Stimulated activated CD8-positive, alpha-beta memory T cell treated with anti-CD3 and anti-CD28 coated beads, Interleukin-7, amount 100 ng/mL, for 48 hours (primary cell): ENCODE measurements at places on chromosomes 4 and X.

GRCh38 chr4:37058826-37059225 is 185.7 kb upstream of the NWD2 start:
- no peak for DNase-seq

DNA sequence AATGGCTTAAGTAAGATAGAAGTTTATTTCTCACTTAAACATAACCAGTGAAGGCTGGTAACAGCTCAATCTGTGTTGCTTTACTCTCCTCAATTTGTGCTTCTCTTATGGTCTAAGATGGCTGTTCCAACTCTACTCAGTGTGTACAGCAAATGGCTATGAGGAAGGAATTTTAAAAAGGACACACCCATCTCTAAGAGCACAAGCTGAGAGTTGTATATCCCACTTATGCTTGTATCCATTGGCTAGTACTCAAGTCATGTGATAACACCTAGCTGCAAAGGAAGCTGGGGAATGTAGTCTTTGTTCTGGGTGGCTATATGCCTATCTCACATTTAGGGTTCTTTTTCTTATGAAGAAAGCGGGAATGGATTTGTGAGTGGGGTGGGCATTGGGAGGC is 63.3 kb downstream of the GPAT3 start:
- DNase-seq, result no peak

DNA sequence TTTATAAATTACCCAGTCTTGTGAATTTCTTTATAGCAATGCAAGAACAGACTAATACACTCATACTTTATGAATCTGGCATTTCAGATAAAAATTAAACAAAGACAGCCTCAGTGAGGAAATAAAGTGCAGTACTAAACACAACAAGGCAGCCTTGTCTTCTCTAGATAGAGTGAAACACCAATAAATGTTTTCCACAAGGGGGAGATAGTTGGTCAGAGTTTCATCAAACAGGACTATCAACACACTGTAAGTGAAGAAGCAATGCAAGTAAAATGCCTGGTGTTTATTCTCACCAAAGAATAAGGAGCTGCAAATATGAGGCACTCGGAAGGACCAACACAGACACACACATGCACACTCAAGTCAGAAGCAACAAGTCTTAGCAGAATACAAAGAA is 62.8 kb downstream of the FAM9B start:
- no peak for DNase-seq

- DNase-seq, result no peak
These were observed 73.6 kb downstream of the C4orf46 start for GRCh38 chr4:158597879-158598596.

GRCh38 chr4:60911127-60911526 is 289.0 kb upstream of the ADGRL3 start:
- no peak for DNase-seq

- no peak for DNase-seq
These were observed 45.8 kb upstream of the TMPRSS11B start for GRCh38 chr4:68291256-68291655.

- no peak for DNase-seq
These were observed 250.3 kb upstream of the KLF3 start for GRCh38 chr4:38413524-38414341.

DNA sequence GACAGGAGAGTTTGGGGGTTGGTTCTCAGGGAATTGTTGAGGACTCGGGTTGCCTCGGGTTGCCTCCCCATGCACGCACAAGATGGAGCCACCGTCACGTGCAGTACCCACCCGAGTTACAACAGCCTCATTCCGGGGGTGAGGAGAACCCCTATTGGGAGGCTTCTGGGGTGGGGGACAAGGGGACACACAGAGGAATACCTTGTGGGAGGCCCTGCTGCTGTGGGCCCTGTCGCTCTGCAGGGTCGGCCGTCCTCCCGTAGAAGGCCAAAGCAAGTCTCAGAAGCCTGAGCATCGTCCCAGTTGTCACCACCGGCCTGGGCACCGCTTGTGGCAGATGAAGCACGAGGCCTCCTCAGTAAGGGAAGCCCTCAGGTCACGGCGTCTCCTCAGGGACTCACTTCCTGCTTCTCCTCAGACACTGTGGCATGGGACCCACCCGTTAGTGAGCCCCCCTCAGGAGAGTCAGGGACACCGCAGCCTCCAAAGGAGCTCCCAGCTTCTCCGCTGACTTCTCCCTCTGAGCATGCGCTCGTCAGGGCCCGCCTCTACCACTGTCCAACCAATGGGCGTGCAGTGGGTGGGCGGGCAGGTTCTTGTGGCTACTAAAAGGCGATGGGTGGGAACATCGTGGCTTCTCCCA is at the start of gene CT55:
TSS of gene CT55 (minus strand) at position 522 of the 643 bp plus-strand sequence. CDS start at position 295, 227 bp downstream.
- DNase-seq, result no peak

- no peak for DNase-seq
These were observed 81.0 kb upstream of the ESX1 start for GRCh38 chrX:104335756-104336155.

- DNase-seq, result no peak
These were observed 59.5 kb downstream of the CLDN22 start for GRCh38 chr4:183260491-183261151.

DNA sequence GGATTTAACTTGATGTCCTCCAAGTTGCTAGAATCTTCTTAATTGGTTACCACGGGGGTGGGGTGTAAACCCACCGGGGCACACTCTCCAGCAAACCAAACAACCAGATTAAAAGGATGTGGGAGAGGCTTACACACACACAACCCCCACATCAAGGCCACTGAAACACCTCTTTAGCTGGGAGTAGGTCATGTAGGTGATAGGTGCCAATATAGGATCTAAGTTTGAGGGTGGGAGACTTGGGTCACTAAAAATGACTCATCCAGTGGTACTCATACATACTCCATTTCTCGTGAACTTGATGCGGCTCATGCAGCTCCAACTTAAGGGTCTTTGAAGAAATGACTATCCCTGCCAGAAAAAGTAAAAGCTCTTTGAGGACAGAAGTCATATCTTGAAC is 20.5 kb upstream of the CD40LG start:
- DNase-seq, result no peak

- DNase-seq, result no peak
These were observed 339 bp downstream of the TBC1D9 start for GRCh38 chr4:140755774-140756318.

- DNase-seq, result no peak
These were observed 18.5 kb upstream of the CXCL8 start for GRCh38 chr4:73721909-73722308.

DNA sequence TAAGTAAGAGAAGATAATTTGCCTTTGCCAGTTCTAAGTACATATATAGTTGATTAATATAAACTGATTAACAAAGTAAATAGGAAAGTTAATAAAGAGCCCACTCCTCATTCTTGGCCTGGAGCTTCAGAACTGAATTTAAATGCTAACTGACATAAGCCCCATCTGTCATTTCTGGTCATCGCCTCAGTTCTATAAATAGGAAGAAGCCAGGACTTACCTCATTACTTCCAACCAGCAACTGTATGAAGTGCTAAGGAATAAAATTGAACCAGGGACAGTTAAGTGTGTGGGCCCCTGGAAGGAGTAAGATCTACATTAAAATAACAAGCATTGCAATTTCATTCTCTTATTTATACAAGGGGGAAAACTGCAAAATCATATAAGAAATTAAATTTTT is 52.0 kb upstream of the PDLIM5 start:
- no peak for DNase-seq

- DNase-seq, result no peak
These were observed 151.3 kb upstream of the NUDT6 start for GRCh38 chr4:123073650-123074049.

- peak; percentile 1 for DNase-seq
These were observed 14.5 kb upstream of the TXLNG start for GRCh38 chrX:16771483-16772398.

- no peak for DNase-seq
These were observed 64.1 kb upstream of the SCOC start for GRCh38 chr4:140309124-140309870.

- no peak for DNase-seq
These were observed 53.8 kb downstream of the VSIG4 start for GRCh38 chrX:65985922-65986588.

DNA sequence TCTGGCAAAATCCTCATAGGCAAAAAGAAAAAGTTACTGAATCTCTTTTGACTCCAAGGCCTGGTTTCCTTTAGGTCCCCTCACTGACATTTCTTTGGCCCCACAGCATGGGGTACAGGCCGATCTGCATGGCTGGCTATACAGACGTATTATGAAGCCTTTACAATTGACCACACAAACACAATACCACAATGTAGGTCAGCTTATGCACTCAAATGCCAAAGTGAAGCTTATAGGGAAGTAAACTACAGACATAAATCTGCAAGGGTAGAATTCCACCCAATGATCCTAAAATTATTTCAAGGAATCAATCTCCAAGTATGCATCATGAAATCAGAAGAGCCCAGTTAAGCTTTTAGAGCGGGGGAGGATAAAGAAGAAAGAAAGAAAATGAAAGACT is 20.7 kb downstream of the STX18 start:
- no peak for DNase-seq

GRCh38 chrX:140723121-140723715 is 13.7 kb downstream of the LINC00632 start:
- DNase-seq, result no peak

- DNase-seq, result no peak
These were observed 51.0 kb upstream of the ENPP6 start for GRCh38 chr4:184268584-184269160.

DNA sequence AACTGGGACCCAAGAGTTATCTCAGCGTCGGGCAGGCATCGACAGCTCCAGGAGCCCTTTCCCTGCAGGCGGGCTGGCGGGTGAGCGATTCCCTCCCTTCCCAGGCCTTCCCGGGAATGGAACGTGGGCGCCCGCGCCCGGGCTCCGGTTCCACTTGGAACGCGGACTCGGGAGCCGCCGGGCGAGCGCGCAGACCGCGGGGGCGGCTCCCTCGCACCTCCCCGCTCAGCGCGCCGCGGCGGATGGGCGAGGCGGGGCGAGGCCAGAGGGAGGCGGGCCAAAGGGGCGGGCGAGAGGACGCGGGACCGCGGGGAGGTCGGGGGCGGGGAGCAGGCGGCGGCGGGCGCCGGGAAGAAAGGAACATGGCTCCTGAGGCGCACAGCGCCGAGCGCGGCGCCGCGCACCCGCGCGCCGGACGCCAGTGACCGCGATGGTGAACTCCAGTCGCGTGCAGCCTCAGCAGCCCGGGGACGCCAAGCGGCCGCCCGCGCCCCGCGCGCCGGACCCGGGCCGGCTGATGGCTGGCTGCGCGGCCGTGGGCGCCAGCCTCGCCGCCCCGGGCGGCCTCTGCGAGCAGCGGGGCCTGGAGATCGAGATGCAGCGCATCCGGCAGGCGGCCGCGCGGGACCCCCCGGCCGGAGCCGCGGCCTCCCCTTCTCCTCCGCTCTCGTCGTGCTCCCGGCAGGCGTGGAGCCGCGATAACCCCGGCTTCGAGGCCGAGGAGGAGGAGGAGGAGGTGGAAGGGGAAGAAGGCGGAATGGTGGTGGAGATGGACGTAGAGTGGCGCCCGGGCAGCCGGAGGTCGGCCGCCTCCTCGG is at the start of gene PKD2:
TSS of gene PKD2 (plus strand) at position 332 of the 818 bp plus-strand sequence. CDS start at position 431, 99 bp downstream.
- peak; percentile 66 for DNase-seq

GRCh38 chrX:25427873-25428555 is 412.2 kb upstream of the ARX start:
- no peak for DNase-seq

GRCh38 chr4:4488405-4489404 is 53.1 kb downstream of the STX18 start:
- peak; percentile 59 for DNase-seq

GRCh38 chr4:1590244-1590643 is 93.9 kb downstream of the FAM53A start:
- no peak for DNase-seq

GRCh38 chr4:124727331-124727890 is 14.9 kb upstream of the ANKRD50 start:
- no peak for DNase-seq
